ENCODE measurements at places on chromosomes 6 and 20.

DNA sequence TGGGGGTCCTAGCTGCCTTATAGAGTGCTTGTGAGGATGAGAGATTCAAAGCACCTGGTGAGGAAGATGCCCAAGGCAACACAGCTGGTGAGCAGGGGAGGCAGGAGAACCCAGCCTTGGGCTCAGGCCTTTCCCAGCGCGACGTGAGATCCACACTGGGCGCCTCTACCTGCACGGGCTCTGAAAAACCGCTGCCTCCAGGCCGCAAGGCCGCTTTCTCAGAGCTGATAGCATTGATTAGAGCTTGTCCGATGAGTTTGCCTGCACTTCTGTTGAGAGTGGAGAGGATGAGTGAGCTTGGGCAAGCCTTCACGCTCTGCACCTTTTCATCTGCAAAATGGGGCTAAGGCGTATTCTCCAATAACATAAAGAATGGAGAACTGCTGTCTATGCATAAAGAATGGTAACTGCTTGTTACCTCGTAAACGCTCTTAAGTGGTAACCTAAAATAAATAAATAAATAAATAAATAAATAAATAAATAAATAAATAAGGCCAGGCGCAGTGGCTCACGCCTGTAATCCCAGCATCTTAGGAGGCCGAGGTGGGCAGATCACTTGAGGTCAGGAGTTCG, 916 bp downstream of the PABPC1L start:
- DNase-seq = no peak

GRCh38 chr6:136034422-136034821, 182.9 kb downstream of the PDE7B start:
- DNase-seq = no peak

DNA sequence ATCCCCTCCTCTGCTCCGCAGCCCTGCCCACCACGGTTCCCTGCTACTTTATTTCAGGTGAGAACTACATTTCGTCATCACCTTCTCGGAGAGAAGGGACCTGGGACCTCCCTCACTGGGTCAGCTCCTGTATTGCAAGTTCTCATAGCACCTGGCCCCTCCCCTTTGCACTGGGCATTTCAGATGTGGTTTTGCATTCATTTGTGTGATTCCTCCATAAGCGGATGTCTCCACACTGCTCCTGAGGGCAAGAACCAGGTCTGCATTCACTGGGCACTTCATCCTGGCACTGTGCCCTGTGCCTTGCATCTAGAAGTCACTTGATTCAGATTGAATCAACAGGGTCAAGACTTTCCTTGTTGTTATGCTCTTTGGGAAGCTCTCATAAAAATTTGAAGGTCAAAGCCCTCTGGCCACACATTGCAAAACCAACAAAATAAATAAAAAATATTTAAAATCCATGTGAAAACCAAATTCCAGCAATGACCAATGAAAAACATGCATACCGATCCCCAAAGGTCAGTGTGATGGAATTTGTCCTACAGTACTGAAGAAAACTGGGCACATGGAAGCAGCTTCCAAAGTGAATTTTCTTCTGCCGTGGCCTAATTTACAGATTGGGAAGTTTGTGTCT, 89.1 kb upstream of the F13A1 start:
- no peak for DNase-seq

- no peak for DNase-seq
These were observed 6.5 kb upstream of the BPIFB1 start for GRCh38 chr20:33276303-33277113.

- no peak for DNase-seq
These were observed 283.4 kb upstream of the RUNX2 start for GRCh38 chr6:45044510-45045252.

DNA sequence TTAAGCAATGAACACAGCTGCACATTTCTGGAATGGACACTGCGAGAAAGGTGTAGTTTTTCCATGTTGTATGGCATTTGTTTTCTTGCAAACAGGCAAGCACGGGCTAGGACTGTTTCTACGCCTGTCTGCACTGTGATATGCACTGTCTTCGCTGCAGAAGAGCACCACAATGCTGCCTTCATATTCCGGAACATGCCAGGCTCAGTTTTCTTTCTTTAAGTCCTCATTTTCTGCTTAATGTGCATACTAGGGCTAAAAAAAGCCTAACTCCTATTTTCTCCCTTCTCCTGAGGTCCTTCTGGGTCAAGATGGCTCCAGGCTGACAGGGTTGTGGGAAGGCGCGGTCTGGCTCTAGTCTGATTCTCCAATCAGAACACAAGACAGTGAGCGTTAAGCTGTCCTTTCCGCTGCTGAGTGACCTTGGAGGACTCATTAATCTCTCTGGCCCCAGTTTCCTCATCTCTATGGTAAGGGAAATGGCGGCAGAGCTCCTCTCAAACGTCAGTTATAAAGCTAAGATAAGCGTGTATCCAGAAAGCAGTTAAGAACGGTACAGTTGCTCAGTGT, 379.9 kb downstream of the C6orf118 start:
- DNase-seq = no peak

DNA sequence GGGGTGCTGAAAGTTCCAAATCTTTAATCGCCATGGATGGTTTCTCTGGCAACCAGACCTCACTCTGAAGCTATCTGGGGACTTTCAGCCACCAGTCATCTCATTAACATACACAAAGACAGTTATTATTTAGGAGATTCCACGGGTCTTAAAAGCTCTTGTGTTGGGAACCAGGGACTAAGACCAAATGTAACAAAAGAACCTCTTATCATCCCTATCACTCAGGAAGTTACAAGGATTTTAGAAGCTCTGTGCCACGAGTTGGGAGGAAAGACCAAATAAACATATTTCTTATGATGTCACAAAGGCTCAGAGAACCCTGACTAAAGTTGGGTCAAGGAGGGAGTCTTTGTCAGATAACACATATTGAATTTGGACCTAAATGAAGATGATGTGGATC, 17.7 kb downstream of the GPX6 start:
- DNase-seq = no peak

DNA sequence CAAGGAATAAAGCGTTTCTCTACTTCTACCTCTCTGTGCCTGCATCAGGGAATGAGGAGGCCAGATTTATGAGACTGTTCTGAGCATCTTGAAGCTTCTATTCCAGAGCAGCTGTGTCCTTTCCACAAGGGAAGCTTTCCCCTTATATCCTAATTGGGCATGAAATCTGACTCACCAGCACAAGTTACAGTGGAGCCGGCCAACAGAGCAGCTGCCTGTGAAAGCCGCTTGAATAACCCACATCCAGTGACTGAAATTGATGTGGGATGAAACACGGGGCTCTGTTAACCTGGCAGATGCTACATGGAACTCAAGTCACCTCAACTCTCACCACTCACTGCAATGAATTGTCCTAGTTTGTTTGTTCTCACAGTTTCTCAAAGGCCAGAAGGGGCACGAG, 400.3 kb downstream of the TFAP2A start:
- no peak for DNase-seq

- DNase-seq = no peak
These were observed 2.4 kb upstream of the GNMT start for GRCh38 chr6:42958125-42958524.

DNA sequence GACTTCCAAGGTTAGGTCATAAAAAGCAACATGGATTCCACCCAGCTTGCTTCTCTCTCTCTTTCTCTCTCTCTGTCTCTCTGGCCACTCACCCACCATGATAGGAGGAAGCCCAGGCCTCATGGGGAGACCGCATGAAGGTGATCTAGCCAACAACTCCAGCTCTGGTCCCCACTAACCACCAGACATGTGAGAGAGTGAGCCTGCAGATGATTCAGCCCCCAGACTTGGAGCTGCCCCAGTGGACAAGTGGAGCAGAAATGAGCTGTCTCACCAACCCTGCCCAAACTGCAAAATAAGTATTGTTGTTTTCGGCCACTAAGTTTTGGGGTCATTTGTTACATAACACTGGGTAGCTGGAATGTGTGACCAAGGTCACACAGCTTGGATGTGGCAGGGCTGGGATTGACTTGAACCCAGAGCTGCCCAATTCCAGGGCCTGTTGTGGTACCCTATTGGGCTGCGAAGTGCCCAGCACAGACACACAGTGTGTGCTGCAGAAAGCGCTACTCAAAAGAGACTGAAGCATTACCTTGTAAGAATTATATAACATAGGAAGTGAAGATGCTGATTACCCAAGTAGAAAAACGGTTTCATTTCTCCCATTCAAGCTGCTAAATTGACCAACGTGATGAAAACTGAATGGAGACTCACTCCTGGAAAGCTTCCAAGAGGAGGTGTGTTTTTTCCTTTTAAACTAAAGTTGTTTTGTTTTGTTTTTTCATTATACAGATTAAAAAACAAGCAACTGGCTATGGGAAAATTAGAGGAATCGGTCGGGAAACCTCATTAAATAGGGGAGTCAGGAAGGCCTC, 9.1 kb upstream of the TLDC2 start:
- DNase-seq = no peak

DNA sequence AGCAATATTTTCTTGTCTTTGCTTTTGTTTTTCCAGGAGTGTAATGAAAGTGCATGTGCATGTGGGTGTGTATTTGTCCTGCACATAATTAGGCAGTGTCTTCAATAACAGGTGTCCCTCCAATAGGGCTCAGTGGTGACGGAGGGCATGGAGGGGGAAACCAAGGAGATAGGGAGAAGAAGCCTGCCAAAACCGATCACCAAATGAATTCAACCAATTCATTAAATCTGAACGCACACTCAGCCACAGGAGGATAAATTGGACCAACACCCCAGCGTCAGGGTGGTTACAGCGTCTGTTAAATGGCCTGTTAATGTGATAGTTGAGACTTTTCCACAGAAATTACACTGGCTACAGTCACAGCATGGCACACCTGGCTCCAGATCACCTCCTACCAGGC, 527.6 kb downstream of the CD83 start:
- no peak for DNase-seq

- no peak for DNase-seq
These were observed 24.4 kb upstream of the PRND start for GRCh38 chr20:4697189-4697830.

GRCh38 chr20:57409672-57410397, 18.6 kb downstream of the RBM38 start:
- no peak for DNase-seq

- DNase-seq = no peak
These were observed 97.7 kb downstream of the SYCP2 start for GRCh38 chr20:59835448-59836395.

- DNase-seq = no peak
These were observed 21.9 kb upstream of the IPCEF1 start for GRCh38 chr6:154378518-154378917.

GRCh38 chr6:169513478-169514193, 188.2 kb downstream of the WDR27 start:
- DNase-seq = no peak

GRCh38 chr6:8194490-8194889, 92.1 kb upstream of the EEF1E1 start:
- no peak for DNase-seq

GRCh38 chr6:57159127-57159526, 13.0 kb upstream of the BAG2 start:
- no peak for DNase-seq
